Activated T-helper 1 cell treated with anti-CD3 and anti-CD28 coated beads, Interleukin-2, amount 50 U/mL, for 16 hours (primary cell): ENCODE measurements at places on chromosomes 11 and 22.

DNA sequence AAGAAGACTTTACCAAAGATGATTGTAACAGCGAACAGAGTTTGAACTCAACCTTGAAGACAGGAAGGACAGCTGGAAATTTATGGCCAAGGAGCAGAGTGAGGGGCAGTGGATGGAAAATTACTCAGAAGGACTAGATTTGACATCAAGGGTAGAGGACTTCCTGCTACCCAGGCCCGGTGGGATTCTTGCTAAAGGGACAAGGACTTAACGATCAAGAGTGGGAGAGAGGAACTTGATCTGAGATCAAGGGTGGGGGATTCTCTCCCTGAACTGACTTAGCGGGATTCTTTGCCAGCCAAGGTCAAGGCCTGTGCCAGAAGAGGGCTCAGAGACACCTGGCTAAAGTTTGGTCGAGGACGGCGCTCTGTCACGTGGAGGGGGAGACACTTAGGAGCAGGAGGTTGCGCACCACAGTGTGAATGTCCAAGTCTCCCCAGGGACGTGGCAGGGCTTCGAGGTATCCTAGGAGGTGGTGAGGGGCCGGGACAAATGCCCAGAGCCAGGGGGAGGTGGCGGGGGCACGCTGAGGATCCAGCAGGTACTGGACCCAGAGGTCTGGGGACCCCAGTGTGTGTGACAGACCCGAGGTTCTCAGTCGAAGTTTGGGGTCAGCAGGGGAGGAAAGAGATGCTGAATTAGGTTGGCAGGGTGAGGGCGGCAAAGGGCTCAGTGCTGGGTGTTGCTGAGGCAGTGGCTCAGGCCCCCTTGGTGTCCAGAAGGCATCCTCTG, 46.1 kb upstream of the SHISAL1 start:
- no peak for DNase-seq

- no peak for DNase-seq
Observed at GRCh38 chr11:121570453-121570852, 117.7 kb upstream of the SORL1-AS1 start.

DNA sequence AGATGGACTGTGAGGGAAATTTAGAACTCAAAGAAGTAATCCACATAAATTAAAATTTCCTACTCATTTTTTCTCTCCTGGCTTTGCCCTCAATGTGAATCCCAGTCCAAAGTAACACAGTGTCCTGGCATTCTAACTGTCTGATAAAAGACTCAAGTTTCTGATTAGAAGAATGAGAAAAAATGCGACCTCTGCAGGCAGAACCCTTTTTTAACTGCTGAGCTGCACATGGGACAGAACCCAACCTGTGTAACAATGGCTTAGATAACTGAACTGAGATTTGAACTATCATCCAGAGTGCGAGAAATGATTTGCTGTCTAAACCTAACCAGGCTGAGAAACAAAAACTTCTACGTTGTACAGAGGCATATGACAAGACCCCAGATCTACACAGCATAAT, 385.6 kb upstream of the LRRC4C start:
- DNase-seq: no peak

DNA sequence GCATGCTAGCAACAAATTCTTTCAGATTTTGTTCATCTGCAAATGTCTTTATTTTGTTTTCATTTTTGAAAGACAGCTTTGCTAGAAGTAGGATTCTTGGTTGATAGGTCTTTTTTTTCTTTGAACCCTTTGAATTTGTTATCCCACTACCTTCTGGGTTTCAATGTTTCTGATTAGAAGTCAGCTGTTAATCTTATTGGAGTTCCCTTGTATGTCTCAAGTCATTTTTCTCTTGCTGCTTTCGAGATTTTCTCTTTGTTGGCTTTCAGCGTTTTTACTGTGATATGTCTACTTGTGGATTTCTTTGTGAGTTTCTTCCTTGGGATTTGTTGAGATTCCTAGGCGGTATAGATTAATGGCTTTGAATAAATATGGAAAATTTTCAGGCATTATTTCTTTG, 27.2 kb upstream of the MS4A8 start:
- no peak for DNase-seq

DNA sequence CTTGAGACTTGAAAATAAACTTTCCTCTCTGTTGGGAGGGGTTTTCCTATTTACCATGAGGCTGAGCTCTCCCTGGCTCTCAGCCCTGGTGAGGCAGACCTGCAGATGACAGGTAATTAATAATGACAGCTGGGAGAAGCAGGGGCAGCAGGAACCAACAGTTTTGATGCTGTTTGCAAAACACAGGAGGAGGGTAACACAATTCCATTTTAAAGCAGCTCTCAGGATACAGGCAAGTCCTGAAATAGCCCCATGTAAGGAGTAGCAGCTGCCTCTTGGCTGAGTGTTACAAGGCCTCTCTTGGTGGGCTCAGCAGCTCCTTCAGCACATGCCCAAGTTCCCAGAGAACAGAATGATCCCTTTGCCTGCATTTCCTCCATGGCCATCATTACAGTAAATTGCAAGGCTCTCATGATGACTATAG, 13.3 kb downstream of the PARVA start:
- no peak for DNase-seq

GRCh38 chr11:16788141-16789062, 50.0 kb downstream of the C11orf58 start:
- peak; percentile 18 for DNase-seq

- DNase-seq: no peak
Observed at GRCh38 chr11:12769834-12770345, 95.7 kb downstream of the TEAD1 start.

DNA sequence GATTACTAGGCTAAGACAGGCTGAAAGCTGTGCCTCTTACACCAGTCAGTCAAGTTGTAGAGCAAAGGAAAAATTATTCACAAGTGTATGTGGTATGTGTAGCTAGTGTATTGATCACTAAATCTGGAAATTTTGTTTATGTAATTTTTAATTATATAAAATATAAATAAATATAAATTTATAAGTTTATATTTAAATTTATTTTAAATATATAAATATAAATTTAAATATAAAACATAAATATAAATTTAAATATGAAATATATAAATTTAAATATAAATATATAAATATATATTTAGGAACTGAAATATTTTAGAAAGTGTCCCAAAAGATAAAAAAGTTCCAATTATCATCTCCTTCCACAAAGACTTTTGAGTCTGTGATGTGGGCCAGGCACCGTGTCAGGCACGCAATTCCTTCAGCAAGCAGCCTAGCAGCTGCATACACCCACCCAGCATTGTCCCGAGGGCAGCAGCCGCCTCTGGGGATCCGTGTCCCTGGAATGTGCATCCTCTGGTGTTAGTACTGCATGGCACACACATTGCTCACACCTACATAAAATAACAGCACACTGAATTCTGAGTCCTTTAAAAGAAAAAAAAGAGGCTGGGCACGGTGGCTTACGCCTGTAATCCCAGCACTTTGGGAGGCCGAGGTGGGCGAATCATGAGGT, 1098.0 kb downstream of the BRD1 start:
- DNase-seq: no peak

DNA sequence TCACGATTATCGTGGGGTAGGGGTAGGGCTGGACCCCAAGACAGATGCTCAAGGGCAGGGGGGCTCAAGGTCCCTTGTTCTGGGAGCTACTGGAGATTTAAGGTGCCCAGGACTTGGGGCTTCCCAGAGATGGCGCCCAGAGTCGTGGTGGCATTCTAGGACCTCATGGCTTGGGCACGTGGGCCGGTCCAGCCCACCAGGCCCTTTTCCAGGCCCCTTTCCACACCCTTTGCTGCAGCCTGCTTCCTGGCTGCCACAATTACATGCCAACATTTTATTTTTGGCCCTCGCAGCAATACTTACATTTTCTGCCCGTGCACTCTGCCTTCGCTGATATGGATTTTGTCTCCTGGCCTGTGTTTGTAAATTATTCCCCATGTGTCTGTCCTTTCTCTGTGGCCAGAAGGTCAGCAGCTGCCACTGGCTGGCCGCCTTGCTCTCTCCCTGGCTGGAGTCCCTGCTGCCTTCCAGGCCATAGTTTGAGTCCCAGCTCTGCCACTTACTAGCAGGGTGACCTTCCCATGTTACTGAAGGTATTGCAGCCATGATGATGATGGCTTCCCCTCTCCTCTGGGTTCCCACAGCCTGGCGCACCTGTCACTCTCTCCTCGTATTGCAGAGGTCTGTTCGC, 11.2 kb downstream of the MB start:
- DNase-seq: no peak

DNA sequence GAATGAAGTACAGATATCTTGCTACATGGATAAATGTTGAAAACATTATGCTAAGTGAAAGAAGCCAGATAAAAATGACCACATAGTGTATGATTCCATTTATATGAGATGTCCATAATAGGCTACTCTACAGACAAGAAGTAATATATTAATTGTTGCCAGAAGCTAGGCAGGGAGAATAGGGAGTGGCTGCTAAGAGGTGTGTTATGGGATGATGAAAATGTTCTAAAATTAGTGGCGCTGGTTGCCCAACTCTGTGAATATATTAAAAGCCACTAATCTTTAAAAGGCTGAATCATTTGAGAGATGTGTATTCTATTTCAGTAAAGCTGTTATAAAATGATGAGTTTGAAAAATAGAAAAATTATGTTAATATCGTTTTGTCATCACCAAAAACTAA, 144.4 kb downstream of the NCAM1 start:
- no peak for DNase-seq

DNA sequence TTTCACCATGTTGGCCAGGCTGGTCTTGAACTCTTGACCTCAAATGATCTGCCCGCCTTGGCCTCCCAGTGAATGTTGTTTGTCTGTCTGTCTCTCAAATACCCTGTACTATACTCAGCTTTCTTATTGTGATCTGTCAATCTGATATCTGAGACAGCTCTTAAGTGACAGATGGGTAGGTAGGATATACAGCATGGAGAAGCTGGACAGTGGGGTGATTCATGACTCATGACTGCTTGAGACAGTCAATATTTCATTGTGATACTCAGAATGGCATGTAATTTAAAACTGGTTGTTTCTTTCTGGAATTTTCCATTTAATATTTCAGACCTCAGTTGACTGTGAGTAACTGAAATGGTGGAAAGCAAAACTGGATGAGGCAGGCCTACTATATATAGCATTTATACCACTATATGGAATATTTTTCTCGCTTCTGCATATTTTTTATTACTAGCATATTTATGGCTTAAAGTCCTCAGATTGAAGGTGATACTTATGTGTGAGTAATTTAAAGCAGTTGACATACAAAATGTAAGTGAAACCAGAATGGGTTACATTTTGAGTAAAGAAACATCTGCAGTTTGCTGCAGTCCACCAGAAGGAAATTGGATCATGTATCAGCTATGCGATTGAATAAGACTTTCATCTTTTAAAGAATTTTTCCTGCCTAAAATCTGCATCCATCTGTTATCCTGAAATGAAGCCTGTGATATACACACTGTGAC, 22.3 kb downstream of the ARHGAP42 start:
- no peak for DNase-seq

GRCh38 chr11:1262172-1263006, 39.5 kb downstream of the MUC5B start:
- DNase-seq: peak; percentile 81

GRCh38 chr11:19092850-19093249, 24.1 kb upstream of the ZDHHC13 start:
- DNase-seq: no peak

- no peak for DNase-seq
Observed at GRCh38 chr11:68441466-68442230, 18.9 kb upstream of the PPP6R3 start.

DNA sequence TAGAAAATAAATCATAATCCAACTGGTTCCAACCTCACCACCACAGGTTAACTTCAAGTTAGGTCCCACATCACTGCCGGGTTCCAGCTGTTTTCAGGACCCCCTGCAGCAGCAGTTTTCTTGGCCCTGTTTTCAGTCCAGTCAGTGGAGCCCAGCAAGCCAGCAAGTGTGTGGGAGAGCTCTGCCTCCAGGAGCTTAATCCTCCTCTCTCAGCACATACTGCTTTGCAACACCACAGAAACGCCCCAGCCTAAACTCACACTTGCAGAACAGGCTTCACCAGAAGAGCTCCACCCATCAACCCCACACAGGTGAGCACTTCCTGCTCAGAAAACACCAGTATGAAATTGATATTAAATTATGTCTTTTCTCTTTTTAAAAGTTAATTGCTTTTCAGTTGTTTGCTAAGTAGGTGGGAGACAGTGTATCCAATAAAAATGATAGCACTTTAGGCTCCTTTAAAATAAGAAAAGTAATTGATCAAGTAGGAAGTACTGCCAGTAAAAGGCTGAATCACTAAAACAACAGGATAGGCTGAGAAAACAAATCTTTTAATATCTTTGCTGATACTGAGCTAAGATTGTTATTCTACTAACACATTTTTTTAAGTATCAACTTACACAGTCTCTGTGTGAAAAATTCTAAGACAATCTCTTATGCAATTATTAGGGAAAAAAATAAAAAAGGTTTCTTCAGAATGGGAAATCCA, 81.5 kb upstream of the TP53AIP1 start:
- no peak for DNase-seq

- DNase-seq: no peak
Observed at GRCh38 chr11:30012346-30012745, 4.5 kb downstream of the KCNA4 start.

GRCh38 chr11:75538150-75538942, 12.6 kb upstream of the GDPD5 start:
- no peak for DNase-seq

- no peak for DNase-seq
Observed at GRCh38 chr11:74822170-74822569, 73.5 kb downstream of the RNF169 start.

DNA sequence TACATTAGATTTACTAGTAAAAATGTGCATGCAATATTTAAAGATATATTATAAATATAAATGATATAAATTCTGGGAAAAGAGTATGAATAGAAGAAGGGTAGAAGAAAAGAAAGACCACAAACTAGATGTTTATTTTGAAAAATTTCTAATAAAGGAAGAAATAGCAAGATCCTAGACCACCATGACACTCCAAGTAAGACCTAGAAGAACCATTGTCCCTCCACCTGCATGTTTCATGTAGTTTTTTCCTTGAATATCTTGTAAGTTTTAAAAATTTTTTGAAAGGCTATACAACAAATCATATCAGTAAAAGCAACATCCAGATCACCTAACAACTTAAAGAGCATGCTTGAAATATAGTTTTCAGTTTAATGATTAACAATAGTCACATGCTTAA, 46.8 kb downstream of the ARHGAP32 start:
- DNase-seq: no peak

DNA sequence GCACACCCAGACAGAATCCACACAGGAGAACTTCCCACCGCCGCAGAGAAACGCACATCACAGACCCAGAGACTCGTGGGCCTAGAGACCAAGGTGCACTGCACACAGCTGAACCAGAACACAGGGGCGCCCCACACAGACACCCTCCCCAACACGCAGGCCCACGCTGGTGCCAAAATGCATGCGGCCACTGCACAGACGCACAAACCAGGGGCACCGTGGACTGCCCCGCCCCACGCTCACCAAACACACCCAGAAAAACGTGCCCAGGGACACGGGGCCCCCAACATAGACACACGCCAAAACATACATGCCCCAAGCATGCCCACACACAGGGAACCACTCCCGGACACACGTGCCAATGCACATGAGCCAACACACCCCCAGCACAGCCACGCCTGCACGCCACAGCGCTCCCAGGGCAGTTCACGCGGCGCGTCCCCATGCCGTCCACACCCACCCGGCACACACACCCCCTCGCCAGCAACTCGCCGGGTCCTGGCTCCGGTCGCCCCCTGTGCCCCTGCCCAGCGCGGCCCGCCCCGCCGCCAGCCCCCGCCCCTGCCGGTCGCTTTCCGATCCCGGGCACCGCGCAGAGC, 7.8 kb downstream of the ELFN2 start:
- DNase-seq: no peak
